ENCODE measurements at places on chromosomes 7 and 10.

- DNase-seq: no peak
These were observed at the start of gene CALD1 for GRCh38 chr7:134778941-134779740. TSS of gene CALD1 (plus strand) at chr7:134779634. CDS start at chr7:134867734, 88,100 bp downstream.

GRCh38 chr7:98569691-98570337 lies 47.3 kb upstream of the NPTX2 start:
- no peak for DNase-seq

DNA sequence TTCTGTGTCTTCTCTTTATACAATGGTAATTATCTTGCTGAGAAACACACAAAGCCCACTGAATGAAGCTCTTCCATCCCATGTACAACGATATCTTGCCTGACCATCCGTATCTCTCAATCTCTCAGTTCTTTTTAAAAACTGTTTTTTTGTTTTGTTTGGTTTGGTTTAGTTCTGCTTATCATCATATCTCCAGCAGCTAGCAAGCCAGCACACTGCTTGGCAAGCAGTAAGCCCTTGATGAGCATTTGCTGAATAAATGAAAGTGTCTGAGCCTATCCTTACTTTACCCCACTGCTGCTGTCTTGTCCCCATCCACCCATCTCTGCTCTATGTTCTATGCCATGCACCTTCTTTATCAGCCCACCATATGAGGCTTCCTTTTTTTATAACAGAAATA lies 34.2 kb downstream of the ITGB1 start:
- DNase-seq: no peak

GRCh38 chr7:120059641-120060040 lies 213.3 kb upstream of the KCND2 start:
- DNase-seq: no peak

DNA sequence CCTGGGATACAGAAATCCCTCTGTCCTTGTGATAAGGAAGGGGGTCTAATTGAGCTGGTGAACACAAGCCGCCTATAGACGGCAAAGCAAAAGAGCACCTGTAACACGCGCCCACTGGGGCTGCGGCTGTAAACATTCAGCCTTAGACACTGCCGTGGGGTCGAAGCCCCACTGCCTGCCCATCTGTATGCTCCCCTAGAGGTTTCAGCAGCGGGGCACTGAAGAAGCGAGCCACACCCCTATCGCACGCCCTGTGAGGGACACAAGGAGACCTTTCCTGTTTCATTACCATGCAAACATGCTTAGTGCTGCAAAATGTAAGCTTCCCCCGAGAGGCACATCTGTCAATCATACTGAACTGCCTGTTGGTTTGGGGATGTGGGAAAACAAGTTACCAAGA lies 82.1 kb downstream of the NRP1 start:
- no peak for DNase-seq

GRCh38 chr7:84058311-84059076 lies 136.1 kb downstream of the SEMA3A start:
- no peak for DNase-seq

DNA sequence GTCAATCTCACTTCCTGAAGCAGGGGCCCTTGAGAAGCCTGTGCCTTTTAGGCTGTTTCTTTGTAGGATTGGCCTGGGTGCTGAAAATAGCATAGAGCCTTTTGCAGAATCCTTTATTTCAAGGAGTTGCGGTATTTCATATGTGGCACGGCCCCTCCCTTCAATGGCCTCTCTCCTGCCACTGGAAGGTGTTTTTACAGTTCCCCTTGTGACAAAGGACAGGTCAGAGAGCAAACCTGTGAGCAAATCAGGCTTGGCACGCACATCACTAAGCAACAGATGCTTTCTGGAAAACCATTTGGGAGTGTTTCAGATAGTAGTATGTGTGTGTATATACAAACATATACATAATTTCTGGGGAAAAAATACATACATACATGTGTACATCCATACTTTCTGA lies 388.6 kb upstream of the C7orf33 start:
- no peak for DNase-seq

DNA sequence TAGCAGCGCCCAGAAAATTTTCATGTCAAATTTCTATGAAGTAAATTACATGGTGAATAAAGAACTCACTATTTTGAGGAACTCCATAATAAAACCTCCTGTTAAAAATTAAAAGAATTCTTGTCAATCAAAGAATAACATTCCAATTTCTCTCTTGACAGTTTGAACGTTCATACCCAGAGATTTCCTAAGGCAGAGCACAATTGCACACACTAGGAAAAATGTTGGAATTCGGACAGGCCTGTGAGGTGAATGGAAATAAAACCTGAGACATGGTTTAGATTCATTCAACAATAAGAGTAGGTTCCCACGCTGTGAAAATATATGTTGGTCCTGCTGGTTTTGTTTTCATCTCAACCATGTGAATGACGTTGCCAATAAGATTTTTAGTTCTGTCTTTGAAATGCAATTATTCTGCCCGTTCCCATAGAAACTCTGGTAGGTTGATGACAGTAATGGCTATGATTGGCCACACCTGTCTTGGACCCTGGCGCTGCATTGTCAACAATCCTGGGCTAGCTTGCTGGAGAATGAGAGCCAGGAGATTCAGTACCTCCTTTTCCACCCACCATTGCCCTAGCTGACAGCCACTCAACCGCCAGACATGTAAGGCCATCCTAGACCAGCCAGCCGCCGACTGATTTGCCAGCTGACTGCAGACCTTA lies 43.3 kb upstream of the RAPGEF5 start:
- DNase-seq: no peak

DNA sequence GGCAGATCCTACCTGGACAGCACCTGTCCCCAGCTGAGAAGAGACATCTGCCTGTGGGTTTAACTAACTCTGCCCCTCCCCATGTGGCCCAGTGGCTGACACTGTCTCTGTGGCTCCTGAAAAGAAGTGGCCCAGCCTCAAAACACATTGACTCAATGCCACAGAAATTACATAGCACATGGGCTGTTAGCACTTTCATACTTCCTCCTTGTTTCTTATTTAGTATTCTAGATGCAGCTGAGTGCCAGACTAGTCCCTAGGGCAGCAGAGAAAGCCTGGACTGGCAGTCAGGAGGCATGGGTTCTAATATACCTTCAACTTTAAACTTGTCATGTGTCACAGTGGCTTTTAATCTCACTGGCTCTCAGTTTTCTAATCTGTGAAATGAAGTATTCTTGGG lies 171.0 kb downstream of the TRIL start:
- DNase-seq: no peak

DNA sequence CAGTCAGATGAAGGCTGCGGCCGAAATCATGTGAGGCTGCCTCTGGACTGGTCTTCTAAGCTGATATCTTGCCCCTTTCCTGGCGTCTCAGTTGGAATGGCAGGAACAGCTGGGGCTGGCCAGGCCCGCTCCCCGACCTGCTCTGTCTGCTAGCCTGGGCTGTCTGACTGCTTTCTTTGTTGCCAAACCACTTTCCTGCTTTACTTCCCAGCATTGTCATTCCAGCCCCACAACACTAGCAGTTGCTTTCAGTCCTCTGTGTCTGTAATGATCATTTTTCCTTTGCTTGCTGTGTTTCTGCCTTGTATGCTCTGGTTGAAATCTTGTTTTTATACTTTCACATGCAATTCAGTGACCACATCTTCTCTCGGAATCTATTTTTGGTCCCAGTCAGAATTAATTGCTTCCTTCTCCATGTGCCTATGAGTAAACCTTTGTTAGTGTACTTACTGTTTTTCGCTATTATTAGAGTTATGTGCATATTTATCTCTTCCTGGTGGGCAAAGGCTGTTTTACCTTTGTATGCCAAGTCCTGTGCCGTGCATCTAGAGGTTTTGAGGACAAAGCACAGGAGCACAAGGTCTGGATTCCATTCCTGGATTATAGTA lies 21.6 kb downstream of the PRPF18 start:
- no peak for DNase-seq

GRCh38 chr7:73647725-73648592 lies 19.7 kb upstream of the VPS37D start:
- DNase-seq: no peak

GRCh38 chr7:151896486-151896885 lies 19.6 kb upstream of the PRKAG2 start:
- DNase-seq: no peak

DNA sequence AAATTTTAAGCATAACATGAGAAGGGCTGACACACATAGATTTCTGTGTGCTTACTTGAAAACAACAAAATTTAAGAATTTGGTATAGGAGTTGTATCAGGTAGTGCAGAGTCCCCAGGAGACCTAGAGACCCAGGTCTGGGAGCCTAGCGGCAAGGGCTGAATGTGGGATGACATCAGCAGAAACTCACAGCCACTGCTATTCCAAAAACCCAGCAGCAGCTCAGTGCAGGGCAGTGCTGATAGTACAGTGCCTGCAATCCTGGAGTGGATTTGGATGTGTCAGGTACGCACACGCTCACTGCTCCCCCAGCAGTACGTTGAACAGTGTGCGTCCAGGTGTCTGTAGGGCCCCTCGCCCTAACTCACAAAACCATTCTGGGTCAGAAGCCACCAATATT lies 87.1 kb downstream of the EGFR start:
- DNase-seq: no peak

- no peak for DNase-seq
These were observed 1093.5 kb downstream of the NRG3 start for GRCh38 chr10:82968533-82968932.

DNA sequence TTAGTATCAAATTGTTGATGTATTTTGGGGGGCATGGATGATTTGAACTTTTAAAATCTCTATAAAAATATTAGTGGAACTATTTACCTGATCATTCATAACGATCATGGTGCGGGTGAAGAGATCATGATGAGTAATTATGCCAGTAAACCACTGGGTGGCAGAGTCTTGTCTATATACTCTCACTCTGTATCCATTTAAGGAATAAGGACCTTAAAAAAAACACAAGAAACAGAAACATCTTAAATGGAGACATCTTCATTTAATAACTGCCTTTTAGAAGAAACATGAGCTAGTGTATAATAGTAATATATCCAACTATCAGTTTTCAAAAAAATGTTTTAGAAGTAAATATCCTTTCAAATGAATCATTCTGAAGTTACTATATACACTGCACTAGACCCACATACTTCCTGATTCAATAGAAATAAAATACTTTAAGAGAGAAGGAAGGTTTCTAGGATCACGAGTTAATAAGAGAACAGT lies 84.0 kb downstream of the NRBF2 start:
- DNase-seq: no peak

DNA sequence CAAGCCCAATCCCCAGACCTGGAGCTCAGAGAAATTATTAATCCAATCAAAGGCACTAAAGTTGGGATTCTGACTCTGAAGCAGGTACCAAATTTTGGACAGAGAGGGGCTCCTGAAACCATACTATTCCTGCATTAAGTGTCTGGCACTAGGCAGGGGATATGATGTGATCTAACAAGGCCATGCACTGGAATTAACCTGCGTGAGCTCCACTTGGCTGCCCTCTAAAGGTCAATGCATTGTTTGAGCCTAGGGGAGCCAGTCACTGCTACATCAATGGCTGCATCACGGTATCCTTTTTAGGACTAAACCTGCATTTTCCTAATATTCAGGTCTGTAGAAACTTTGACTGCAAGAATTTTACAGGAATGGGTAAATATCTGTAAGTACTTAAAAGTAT lies 42.1 kb downstream of the ST8SIA6 start:
- DNase-seq: no peak

- no peak for DNase-seq
These were observed 5.6 kb upstream of the DLG5 start for GRCh38 chr10:77932016-77932715.

- no peak for DNase-seq
These were observed 10.4 kb upstream of the PRKG1 start for GRCh38 chr10:51063659-51064535.

GRCh38 chr7:93165447-93165846 lies 17.3 kb upstream of the SAMD9L start:
- DNase-seq: no peak

- no peak for DNase-seq
These were observed 13.6 kb upstream of the ITGB1 start for GRCh38 chr10:32971536-32972091.

DNA sequence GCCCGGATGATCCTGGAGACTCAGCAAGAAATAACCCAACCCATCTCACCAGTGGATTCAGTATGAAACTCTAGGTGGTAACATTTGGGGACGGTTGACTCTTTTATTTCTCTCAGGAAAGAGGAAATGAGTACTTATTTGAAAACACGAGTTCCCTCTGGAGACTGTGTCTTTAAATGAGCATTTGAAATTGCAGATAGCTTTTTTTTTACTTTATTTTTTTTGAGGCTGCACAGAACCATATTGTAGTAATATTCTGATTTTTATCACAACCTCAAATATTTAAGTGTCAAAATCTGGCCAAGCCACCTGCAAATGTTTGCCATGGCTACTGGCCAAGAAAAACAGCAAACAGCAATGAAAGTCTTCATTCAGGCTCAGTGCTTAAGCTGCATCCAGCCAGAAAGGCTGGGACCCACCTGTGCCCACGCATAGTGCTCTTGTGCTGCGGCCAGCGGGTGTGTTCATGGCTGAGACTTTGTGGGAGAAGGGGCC lies 160.8 kb downstream of the CREB5 start:
- no peak for DNase-seq

DNA sequence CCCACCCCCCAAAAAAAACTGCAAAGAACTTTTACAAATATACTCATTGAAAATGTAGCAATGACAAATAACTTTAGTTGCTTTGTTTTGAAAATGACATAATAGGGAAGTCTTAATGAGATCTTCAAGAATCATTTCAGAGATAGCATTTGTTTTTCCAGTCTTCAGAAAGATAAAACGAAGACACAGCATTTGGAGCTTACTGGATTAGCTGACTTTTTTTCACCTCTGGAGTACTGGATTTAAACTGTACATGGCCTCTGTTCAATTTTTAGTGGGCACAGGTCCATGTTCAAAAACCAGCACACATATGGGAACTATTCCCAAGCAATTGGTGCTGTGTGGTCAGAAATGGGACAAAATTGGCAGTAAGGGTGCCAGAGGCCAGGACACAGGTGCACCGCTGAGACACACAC lies 3.9 kb downstream of the RAB11FIP2 start:
- DNase-seq: no peak

DNA sequence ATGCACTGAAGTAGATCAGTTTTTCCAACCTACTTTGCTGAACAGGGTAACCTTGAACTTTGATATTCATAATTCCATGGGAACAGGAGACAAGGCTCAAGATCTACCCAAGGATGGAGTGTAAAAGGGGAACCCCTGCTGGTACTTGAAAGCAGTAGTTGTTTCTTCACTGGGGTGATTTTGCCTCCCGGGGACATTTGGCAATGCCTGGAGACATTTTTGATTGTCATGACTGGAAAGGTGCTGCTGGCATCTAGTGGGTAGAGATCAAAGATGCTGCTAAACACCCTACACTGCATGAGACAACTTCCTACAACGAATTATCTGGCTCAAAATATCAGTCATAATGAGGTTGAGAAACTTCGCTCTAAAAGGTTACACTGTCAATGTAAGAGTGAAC lies 214.8 kb upstream of the CTBP2 start:
- DNase-seq: no peak

DNA sequence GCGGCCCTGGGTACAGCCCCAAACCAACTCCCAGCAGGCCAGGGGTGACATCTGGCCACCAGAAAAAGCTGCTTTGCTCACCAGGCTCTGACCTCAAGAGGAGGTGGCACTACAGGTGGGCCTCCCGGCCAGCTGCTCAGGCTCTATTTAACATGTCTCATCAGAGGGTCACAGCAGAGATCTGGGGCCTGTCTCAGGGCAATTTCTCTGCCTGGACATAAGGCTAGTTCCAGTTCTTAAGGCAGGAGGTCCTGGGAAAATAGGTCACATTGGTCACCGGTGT lies 88.6 kb downstream of the GFRA1 start:
- no peak for DNase-seq
